Fibroblast of the aortic adventitia (primary cell): ENCODE measurements at places on chromosomes 13 and 19. TPM values are rescaled to one million over a fixed set of nuclear protein-coding genes. Genes with fewer than 3 reads are reported as not detected.

DNA sequence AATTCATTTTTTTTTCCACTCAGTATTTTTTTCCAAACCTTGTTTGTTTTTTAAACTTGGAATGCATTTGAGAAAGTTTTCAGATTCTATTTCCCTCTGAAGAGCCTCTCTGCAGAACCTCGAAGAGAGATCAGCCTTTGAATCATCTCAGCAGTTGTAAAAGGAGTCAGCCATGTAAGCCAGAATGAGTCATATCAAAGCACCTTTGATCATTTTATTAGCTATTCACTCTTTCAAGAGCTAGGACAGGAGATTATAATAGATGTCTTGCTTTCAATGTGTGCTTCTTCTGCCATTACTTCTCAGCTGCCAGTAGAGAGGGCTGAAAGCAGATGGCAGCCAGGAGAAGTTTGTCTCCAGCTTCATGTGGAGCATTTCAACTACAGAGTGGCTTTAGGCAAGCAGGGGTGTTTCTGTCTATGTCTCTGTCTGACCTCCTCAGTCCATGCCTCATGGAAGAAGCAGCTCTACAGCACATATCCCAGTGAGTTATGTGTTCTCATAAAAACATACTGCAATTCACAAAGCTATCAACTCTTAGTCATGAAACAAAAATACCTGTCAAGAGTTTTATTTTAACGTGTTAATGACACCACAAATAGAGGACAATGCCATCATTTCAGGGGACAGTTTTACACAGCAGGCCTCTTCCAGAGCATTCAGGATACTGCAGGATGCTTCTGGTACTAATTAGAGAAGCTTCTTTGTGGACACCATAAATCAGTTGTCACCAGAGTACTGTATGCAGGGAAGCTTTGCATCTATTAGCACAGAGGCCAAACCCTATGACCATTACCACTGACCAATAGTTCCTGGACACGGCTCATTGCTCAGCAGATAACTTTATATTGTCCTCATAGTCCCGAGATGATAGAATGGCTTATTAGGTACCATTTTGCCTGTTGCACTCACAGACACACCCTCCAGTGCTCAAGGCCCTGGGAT, 94.3 kb downstream of the NHLRC3 start:
- no peak for DNase-seq

DNA sequence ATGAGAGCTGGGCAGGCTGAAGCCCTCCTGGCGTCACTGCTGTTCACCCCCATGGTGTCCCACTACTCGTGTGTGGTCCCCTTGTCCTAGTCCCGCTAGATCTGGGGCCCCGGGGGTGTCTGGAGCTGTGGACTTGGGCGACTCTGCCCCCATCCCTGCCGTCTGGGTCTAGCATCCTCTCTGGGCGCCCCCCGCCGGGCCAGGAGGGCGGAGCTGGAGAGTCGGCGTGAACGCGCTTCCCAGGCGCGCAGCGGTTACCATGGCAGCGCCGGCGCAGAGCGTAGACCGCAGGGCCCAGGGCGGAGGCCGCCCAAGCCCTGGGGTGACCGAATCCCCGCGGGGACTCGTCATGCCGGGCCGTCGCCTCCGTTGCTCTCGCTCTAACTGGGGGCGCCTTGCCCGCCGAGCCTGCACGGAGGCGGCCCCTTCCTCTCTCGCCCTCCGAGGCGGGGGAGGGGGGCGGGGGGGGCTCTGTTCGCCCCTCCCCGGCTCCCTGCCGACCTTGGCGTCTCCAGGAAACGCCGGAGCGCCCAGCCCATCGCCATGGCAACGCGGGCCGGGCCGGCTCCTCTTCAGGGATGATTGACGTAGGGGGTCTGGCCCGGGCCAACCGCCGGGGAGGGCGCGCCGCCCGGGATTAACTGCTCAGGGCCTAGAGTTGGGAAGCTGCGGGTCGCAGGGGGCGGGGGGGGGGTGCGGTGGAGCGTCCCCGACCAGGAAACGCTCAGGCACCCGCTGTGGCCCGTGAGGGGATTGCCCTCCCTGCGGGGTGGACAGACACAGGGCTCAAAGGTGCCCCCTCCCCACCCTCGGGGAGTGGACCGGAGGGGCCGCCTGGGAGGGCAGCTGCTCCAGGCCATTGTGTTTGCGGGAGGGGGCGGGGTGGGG, 8.9 kb downstream of the ISYNA1 start:
- DNase-seq = peak; percentile 63

DNA sequence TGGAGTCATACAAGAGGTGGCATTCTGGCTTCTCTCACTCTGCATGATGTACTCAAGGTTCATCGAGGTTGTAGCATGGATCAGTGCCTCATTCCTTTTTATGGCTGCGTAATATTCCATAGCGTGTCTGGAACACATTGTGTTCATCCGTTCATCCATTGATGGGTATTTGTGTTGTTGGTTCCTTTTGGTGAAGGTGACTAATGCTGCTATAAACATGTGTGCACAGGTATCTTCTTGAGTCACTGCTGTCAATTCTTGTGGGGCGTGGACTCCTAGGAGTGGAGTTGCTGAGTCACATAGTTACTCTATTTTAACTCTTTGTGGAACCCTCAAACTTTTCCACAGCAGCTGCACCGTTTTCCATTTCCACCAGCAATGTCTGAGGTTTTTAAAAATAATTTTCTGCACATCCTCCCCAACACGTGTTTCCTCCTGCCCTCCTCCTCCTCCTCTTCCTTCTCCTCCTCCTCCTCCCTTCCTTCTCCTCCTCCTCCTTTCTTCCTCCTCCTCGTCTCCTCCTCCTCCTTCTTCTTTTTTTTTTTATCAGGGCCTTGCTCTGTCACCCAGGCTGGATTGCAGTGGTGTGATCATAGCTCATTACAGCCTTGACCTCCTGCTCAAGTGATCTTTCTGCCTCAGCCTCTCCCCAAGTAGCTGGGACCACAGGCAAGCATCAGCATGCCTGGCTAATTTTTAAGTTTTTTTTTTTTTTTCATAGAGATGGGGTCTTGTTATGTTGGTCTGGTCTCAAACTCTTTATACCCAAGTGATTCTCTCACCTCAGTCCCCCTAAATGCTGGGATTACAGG, 2.0 kb upstream of the TMEM221 start:
- no peak for DNase-seq

- no peak for DNase-seq
Observed at GRCh38 chr19:51196181-51196580, 28.7 kb upstream of the CD33 start.

GRCh38 chr13:44932171-44932849, 57.0 kb downstream of the NUFIP1 start:
- peak; percentile 71 for DNase-seq

DNA sequence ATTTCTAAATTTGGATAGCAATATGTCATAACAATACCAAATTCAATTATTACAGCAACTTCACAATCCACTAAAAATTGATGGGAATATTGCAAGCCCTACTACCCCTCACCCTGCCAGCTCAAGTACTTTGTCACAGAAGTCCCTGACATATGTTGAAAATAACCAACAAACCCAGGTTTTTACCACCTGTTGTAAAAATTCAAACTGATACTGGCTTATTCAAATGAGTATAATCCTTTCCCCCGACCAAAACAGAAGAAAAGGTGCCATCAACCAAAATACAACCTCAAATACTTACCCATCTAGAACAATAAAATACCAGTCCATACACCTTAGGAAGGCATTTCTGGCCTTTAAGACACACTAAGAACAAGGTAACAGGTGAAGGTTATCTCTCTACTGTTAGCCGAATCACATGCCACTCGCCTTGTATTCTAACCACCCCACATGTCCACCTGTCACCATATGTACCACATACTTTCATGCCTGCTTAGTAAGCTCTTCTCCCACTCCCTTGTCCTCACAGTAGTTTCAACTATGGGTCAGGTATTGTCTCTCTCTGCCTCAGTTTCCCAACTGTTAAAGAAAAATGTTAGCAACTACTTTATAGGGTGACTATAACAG, 53.1 kb downstream of the USP12 start:
- no peak for DNase-seq

DNA sequence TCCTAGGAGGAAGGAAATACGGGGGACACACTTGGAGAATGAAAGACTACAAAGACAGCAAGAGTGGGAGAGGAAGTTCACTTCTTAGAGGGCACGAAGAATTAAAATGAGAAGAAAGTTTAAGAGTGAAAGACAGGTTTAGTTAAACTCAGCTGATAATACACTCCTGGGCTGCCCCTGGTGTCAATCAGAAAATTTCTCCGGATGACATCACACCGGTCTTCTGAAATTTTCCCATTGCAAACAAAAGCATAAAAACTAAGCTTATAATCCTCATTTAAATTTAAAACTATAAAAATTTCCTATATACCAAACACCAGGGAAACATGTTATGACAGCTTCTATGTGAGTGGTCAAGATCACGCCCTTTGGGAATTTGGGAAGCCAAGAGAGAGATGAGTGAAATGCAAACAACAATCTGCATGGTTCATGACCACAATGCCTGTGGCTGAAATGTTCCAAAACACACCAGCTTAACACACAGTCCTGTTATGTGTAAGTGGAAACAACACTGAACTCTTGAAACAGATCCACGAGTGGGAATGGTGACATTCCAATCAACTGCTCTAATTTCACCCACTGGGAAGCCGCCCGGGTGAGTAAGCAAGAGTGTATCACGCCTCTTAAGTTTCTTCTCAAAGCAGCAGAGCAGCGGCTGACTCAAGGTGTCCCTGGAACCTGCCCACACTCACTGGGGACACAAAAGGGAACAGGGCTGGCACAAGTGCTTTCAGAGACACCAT, 49.0 kb downstream of the BRD4 start:
- peak; percentile 83 for DNase-seq

DNA sequence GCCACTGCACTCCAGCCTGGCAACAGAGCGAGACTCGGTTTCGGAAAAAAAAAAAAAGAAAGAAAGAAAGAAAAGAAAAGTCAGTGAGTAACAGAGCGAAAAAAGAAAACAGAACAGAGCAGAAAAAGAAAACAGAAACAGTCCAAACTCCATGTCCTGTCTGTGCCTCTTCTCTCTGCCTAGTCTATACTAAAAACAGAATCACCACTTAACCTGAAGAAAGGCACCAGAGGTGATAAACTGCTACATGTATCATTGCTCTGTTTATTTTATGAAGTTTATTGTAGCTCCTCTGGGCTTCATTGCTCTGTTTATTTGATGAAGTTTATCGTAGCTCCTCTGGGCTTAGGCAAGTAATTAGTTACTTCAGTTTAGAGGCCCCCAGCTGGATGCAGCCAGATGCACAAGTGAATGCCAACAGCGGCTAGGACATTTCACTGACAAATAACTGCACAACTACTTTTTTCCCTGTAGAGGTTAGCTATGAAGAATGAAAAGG, 39.2 kb downstream of the TBC1D4 start:
- DNase-seq = no peak

DNA sequence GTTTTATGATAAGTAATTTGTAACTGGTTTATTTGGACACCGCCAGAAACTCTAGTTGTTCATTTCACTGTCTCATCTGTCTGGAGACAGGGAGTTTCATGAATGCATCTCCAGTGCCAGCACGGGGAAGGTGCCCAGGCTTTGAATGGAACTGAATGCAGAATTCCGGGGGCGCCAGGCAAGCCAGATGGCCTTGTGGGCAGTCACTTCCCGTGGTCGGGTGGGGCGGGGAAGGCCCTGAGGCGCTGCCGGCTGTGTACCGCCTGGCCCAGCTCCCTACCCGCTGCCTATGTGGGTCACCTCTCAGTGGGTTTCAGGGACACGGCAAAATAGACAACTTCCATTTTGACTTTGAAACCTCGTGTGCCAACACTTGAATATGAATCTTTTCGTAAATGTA, 28.8 kb upstream of the MCF2L start:
- no peak for DNase-seq

- peak; percentile 39 for DNase-seq
Observed at GRCh38 chr19:51016798-51017683, 2.5 kb downstream of the KLK10 start.

- DNase-seq = peak; percentile 100
Observed at GRCh38 chr19:16315825-16316505, 8.7 kb upstream of the KLF2 start.

DNA sequence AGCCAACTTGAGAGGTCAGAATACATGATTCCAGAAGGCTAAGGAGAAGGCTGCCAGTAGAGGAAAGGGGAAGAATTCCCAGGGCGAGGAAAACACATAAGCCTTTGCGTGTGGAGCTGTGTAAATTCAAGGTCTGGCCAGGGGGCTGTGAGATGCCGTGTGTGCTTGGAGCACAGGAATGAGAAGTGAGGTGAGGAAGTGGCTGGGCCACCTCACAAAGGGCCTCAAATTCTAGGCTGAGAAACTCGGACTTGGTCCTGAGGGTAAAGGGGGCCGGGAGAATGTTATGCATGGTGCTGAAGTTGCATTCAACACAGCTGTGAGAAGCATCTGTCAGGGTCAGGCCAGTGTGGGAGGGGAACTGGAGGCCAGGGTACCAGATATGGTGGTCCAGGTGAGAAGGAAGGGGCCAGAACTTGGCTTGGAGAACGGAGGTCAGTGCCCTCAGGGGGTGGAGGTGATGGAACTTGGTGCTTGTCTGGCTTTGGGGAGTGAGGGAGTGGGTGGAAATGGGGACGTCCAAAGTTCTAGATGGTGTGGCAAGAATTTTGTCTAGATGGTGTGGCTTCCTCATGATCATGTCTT, 4.9 kb upstream of the ZNF580 start:
- no peak for DNase-seq

DNA sequence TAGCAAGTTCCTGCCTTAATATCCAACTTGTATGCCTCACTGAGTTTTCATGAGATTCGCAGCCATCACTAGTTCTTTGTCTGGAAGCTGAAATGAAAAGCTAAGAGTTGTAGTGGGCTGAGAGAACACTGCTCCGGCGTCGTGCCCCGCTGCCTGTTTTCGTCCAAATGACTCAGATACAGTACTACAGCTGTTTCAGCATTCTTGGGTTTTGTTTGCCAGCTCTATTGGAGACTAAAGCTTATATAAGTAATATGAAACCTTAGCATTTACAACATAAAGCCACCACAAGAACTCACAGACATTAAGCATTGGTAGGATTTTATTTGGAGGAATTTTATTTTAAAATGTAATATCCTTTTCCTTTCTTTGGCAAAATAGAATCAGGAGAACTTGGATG, 299.7 kb downstream of the DLEU7 start:
- DNase-seq = peak; percentile 88

- DNase-seq = no peak
Observed at GRCh38 chr13:114212158-114212495, 22.6 kb upstream of the CDC16 start.

- no peak for DNase-seq
Observed at GRCh38 chr19:55678121-55678671, 3.2 kb downstream of the EPN1 start.

DNA sequence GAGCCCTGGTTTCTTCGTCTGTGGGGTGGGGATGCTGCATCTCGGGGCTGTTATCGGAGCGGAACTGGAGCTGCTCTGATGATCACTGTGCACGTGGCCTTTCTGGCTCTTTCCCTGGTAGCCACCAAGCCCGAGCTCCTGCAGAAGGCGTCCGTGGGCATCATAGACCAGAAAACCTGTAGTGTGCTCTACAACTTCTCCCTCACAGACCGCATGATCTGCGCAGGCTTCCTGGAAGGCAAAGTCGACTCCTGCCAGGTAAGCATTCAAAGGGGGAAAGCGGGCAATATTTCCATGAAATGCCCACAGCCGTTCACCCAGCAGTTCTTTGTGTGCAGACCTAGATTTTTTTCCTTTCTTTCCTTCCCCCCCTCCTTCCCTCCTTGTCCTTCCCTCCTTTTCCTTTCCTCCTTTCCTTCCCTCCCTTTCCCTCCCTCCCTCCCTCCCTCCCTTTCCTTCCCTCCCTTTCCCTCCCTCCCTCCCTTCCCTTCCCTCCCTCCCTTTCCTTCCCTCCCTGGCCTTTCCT, 9.4 kb downstream of the TIMM13 start:
- no peak for DNase-seq

Gene CATSPERD
- total RNA-seq = not detected in 2 replicates

Gene TTC9B
- total RNA-seq = not detected in 2 replicates

Gene TBC1D17
- 16.3 and 17.1 TPM in 2 replicates for total RNA-seq

Gene UNC13A
- 0.27 and 0.49 TPM in 2 replicates for total RNA-seq

Gene ZNF222
- 7.9 and 10.8 TPM in 2 replicates for total RNA-seq

Gene RDH8
- total RNA-seq = not detected in 2 replicates

Gene OR7C1
- total RNA-seq = not detected in 2 replicates
